ENCODE measurements at places on chromosomes 12 and 14. TPM values are rescaled to one million over a fixed set of nuclear protein-coding genes. Genes with fewer than 3 reads are reported as not detected.
A peak's percentile ranks its signal among the peaks of the same experiment; 100 is the strongest.

Gene TPH2
- not detected for polyA plus RNA-seq

Gene CYP46A1
- polyA plus RNA-seq = 0.12 TPM

Gene BICD1
- 13.1 TPM for polyA plus RNA-seq

Gene LHX5
- not detected for polyA plus RNA-seq

Gene HHIPL1
- polyA plus RNA-seq = 0.29 TPM

- no peak for DNase-seq
Observed at GRCh38 chr12:45697371-45697770, 32.1 kb upstream of the ARID2 start.

DNA sequence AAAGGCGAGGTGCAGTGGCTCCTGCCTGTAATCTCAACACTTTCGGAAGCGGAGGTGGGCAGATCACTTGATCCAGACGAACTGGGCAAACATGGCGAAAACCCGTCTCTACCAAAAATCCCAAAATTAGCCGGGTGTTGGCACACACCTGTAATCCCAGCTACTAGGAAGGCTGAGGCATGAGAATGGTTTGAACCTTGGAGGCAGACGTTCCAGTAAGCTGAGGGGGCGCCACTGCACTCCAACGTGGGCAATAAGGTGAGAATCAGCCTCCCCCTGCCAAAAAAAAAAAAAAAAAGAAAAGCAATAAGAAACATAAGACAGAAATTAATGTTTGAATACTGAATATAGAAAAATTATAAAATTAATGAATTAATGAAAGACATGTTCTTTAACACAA is 928.7 kb downstream of the LRFN5 start:
- peak; percentile 21 for DNase-seq

DNA sequence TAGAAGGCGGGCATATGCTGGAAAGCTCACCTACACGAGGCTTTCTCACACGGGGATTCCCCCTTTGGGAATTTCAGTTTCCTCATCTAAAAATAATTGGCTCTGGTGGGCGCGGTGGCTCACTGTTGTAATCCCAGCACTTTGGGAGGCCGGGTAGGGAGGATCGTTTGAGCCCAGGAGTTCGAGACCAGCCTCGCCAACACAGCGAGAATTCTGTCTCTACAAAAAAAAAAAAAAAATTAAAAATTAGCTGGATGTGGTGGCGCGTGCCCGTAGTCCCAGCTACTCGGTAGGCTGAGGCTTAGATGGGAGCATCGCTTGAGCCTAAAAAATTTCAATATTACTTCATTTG is 400 bp upstream of the NDUFA12 start:
- DNase-seq = no peak

DNA sequence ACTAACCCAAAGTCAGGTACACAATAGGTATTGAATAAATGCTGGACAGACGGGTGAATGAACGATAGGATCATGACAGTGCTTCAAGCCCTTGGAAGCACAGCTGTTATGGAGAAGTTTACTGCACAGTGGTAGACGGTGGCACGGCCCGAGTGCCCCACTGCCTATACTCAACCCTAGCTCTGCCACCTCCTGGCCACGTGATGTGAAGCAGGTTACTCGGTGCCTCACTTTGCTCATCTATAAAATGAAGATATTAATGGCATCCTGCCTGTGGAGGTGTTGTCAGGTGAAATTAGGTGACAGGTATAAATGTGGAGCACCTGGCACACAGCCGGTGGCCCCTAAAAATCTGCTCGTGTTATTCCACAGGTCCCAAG is 5.8 kb downstream of the ASB2 start:
- peak; percentile 37 for DNase-seq

DNA sequence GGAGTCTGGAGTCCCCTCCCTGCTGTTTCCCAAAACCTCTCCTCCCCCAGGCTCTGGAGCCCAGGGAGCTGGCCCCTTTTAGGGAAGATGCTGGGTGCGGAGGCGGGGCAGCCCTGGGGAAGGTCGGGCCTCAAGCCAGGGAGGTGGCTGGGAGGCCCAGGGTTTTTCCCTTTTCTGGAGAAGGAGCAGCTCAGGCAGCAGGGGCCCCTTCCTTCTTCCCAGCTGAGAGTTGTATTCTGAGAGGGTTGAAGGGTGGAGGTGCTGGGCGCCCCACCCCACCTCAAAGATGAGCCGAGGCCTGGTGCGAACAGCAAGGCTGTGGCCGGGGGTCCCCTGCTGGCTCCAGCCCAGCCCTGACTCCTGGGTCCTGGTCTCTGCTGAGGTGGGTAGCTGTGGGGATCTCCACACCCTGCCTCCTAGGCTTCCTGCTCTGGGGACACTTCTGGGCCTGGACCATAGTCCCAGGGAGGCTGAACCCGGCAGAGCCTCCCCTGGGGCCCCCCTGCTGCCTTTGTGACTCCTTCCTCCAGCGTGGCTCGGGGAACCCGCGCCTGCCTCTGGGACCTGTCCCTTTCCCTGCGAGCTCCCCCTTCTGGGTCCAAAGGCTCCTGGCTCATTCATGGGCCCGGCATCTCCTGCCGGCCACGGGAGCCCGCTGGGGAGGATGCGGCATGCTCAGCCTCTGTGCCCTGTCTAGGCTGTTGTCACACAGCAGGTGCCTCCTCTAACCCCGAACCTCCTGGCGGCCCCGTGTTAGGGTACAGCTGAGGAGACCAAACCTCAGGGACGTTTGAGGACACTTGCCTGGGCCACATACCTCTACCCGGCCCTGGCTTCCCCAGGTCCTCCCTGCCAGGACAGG is 4.4 kb downstream of the TRMT61A start:
- DNase-seq = no peak

DNA sequence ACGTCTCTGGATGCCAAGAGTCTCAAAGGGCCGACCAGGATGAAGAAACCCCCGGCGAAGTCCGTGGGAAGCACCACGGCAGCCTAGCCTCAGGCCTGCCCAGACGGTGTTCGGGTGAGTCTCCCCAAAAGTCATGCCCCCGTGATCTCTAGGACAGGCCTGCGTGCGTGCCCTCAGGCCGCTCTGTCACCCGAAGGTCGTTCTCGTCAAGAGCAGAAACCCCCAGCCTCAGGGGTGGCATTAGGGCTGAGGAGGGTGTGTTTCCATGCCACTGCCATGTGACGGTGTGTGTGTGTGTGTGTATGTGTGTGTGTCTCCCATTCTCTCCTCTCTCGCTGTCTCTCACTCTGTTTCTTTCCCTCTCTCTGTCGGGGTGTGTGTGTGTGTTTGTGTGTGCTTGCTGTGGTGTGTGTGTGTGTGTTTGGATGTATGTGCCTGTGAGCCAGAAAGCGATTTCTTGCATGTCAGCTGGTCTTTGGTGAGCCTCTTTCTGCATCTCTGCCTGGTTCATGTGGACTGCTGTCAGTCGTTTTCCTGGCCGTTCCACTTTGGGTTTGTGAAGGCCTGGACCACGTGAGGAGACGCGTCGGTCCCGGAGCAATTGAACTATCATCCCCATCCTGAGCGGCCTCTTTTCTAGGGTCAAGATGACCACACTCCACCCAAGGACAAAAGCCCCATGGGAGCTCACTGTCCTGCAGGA is 772.5 kb upstream of the ALG10B start:
- no peak for DNase-seq

DNA sequence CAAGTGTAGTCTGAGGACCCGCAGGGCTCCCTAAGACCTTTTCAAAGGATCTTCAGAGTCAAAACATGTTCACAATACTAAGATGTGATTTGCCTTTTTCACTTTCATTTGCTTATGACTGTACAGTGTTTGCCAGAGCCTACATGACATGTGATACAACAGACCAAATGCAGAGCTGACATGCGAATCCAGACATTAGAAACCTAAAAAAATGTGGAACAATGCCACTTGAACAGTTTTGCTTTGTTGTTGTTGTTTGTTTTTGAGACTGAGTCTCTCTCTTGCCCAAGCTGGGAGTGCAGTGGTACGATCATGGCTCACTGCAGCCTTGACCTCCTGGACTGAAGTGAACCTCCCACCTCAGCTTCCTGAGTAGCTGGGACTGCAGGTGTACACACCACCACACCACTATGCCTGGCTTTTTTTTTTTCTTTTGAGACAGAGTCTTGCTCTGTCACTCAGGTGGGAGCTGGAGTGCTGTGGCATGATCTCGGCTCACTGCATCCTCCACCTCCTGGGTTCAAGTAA is 5.3 kb upstream of the RAB35 start:
- no peak for DNase-seq

All from A549 (cell line).